ENCODE measurements at places on chromosomes 4 and X.

DNA sequence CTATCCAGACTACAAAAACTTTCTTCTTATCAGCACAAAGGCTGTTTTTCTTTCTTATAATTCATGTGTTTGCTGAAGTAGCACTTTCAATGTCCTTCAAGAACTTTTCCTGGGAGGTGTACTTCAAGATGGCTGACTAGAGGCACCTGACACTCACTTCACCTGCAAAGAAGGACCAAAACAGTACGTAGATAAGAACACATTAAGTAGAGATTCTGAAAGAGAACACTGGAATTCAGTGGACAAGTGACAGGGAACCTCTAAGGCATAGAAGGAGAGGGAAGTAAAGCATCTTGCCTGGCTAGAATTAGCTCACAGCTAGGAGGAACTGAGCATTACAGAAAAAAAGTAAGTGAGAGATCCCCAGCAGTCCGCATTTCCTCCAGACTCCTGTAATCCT is 21.7 kb upstream of the BMP15 start:
- DNase-seq: no peak

- DNase-seq: no peak
Observed at GRCh38 chrX:145848448-145848847, 30.8 kb downstream of the SLITRK2 start.

DNA sequence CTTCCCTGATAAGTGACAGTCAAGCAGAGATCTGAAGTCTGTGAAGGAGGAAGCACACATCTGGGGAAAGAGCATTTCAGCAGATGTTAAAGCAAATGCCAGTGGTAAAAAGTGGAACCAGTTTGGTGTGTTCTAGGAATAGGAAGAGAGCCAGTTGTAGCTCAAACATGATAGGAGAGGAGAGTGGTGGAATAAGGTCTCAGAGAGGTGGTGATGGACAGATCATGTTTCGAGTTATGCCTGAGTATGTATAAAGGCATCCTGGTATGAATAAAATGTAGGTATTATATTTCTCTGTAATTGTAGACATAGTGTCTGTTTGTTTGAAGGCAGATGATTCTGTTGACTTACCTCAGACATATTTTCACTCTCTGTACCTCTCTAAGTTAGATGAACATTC is 89.1 kb downstream of the LARP7 start:
- DNase-seq: no peak

GRCh38 chr4:120055795-120056194 is 10.9 kb downstream of the MAD2L1 start:
- DNase-seq: no peak

- DNase-seq: no peak
Observed at GRCh38 chr4:566508-567295, 9.4 kb downstream of the TMEM271 start.

DNA sequence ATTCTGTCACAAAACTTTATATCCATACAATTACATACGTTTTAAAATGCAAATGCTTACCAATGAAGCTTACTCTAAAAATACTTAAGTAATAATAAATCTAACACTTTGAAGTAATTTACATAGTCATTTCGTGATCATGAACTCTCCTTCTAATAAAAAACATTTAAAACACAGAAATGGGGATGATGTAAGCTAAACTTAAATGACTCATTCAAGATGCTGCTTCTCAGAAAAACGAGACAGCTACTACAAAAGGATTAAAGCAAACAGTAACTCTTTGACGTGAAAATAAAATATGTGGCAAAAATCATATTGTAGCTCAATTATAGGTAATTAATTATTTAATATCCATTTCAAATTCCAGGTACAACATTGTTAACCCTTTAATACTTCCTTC is 148.7 kb downstream of the FGF16 start:
- DNase-seq: no peak

Data from omental fat pad (tissue), 4 donors.